ENCODE measurements at places on chromosomes 12 and 14.

- no peak for DNase-seq
These were observed 30.7 kb downstream of the OTOGL start for GRCh38 chr12:80129895-80130530.

DNA sequence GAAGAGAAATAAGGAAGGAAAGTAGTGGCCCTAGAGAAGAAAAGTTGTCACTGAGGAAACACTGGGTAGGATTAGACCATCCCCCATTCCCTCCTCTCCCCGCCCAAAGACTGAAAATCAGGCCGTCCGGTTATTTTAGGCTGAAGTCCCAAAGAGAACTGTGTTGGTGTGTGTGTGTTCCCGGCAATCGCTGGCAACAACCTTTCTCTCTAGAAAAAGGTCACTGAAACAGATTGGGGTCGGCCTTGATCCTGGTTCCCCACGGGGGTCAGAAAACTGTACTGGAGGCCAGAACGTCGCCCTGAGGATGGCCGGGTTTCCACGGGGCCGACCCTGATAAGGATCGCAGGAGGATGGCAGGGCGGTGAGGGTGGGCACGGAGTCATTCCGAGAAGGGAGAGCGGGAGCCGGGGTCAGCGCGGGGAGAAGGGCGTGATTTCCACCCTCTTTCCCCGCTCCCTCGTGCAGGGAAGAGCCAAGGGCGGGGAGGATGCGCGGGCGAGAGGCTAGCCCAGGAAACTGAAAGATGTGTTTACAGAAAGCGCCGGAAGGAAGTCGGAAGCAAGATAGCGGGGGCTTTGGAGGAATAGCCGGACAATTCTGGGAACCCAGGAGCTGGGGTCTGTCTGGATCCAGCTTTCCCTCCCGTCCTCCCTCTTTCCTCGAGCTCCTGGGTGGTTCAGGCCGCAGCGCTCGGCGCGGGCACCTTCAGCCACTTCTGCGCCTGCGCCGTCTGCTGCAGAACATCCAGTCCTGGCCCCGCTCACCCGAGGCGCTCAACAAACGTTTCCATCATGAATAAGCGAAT, 25.3 kb upstream of the SPTLC2 start:
- DNase-seq: no peak

DNA sequence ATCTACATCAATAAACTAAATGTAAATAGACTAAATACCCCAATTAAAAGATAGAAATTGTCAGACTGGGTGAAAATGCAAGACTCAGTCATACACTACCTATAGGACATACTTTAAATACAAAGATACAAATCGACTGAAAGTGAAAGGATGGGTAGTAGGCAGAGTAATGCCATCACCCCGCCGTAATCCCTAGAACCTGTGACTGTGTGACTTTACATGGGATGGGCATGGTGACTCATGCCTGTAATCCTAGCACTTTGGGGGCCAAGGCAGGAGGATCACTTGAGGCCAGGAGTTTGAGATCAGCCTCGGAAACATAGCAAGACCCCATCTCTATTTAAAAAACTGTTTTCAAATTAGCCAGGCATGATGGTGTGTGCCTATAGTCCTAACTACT, 2.6 kb upstream of the EVL start:
- no peak for DNase-seq

- no peak for DNase-seq
These were observed 111.0 kb downstream of the SLC8A3 start for GRCh38 chr14:70077720-70078119.

GRCh38 chr14:63726499-63726898, 1.4 kb downstream of the SGPP1 start:
- DNase-seq: no peak

DNA sequence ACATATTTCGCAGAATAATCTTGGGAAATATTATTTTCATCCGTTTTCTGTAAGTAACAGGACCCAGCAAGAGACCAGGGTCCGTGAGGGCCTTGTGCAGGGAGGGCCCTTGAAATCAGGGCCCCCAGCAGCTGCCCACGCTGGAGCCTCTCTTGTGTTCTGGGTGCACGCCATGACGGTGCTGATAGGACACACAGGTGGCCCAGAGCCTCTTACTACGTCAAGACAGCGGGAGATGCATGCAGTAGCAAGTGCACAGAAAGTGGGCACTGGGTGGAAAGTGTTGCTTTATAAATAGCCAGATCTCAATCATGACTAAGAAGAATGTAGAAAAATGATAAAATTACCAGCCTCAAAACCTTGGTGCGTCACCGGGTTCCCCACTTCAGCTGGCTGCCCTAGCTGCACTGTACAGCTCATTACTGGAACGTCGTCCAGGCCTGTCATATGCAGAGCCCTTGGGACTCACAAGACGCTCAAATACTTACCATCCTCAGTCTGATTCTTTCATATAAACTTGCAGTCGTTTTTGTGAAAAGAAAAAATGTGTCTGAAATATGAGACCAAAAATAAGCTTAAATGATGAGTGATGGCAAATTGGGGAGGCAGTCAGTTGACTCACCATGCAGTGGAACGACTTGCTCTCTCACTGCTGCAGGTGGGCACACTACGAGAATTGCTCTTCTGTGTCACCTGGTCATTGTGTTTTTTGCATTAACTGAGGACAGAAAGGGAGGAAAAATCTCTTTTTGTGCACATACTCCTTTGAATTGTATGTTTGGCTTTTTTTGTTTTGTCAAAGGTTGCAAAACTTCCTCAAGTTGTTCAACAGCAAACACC, 68.2 kb downstream of the DDX51 start:
- DNase-seq: no peak

DNA sequence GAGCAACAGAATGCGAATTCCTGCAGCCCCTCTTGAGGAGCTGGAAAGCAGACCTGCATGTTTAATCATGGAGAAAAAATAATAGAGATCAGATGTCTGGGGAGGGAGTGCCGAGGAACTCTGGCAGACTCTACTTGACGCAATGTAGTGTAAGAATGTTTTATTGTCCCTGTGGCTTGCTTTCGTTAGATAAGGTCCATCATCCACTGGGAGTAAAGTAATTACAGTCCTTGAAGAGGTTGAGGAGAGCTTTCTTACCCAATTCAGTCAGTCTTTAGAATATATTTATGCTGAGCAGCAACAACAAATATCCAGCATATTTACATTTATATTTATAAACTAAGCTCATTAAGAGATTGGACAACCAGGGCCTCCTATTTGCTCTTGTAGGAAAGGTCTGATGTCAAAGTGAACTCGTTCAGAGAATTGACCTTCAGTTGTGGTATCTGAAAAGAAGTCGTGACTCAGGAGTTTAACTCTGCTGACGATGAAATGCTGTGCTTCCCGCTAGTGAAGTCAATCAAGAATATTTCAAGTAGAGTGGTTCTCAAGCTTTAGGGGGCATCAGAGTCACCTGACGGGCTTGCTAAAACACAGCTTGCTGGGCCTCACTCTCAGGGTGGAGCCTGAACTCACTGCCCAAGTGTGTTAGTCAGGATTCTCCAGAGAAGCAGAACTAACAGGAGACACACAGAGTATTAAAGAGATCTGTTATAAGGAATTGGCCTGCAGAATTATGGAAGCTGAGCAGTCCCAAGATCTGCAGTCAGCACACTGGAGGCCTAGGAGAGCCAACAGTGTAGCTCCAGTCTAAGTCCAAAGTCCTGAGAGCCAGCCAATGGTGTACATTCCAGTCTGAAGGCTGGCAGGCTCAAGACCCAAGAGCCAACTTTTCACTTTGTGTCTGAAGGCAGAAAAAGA, 139.3 kb upstream of the LMNTD1 start:
- DNase-seq: peak; percentile 29

DNA sequence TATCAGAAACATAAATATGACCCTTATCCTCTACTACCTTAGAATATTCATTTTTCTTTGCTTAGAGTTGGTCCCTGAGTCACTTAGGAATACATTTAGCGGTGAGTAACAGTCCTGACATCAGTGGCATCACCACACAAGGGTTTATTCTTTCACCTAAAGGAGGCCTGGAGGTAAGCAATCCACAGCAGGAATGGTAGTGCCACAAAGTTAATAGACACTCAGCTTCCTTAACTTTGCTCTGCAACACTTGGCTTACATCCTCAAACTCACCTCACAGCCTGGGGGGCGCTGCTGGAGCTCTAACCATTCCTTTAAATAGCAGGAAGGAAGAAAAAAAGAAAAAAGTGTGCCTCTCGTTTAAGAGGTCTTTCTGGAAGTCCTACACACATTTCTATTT, 29.1 kb downstream of the BBOF1 start:
- DNase-seq: peak; percentile 35

- no peak for DNase-seq
These were observed 24.7 kb upstream of the PWP1 start for GRCh38 chr12:107660861-107661415.

- DNase-seq: no peak
These were observed 677 bp downstream of the NOS1 start for GRCh38 chr12:117360551-117361346.

DNA sequence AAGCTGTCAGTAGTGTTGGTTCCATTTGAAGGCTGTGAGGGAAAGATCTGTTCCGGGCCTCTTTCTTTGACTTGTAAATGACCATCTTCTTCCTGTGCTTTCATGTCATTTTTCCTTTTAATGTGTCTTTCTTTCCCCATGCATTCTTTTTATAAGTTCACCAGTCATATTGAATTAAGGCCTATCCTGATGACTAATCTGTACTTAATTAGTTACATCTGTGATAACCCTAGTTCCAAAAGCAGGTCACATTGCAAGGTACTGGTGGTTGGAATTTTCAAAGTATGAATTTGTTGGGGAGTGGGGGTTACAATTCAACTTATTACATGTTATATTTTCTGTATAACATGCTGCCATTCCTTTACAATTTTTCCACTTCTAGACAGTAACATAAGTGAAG, 1642.1 kb upstream of the FLRT2 start:
- DNase-seq: no peak

GRCh38 chr12:23084236-23084995, 459.4 kb downstream of the ETNK1 start:
- DNase-seq: no peak

DNA sequence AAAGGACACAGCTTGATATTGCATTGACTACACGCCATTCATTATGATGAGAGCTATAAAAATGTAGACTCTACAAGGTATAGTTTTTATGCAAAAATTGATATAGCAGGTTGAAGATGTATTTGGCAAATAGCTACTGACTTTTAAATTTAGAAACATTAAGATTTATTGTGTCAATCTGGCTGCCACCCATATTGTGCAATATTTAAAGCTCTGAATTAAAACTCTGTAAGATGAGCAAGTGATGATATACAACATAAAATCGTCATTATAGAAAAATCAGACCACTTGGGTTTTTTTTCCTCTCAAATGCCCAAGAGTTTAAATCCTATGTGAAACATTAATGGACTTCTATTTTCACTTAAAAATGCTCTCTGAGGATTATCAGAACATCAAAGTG, 36.8 kb upstream of the E2F7 start:
- DNase-seq: no peak

DNA sequence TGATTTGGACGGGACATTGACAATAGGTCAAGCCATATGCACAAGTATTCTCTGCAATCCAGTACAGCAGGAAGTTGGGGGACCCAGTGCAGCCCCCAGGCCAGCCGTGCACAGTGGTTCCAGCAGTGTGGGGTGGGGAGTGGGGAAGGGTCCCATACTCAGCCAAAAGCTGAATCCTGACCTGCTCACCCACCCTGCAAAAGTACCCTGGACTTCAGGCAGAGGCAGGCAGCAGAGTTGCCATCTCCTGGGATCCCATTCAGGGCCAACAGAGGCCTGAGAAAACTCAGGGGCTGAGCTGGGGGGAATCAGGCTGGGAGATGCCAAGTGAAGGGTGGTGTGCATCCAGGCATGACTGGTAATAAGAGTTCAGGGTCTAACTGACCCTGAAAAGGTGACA, 83.9 kb downstream of the ALG10 start:
- DNase-seq: no peak

DNA sequence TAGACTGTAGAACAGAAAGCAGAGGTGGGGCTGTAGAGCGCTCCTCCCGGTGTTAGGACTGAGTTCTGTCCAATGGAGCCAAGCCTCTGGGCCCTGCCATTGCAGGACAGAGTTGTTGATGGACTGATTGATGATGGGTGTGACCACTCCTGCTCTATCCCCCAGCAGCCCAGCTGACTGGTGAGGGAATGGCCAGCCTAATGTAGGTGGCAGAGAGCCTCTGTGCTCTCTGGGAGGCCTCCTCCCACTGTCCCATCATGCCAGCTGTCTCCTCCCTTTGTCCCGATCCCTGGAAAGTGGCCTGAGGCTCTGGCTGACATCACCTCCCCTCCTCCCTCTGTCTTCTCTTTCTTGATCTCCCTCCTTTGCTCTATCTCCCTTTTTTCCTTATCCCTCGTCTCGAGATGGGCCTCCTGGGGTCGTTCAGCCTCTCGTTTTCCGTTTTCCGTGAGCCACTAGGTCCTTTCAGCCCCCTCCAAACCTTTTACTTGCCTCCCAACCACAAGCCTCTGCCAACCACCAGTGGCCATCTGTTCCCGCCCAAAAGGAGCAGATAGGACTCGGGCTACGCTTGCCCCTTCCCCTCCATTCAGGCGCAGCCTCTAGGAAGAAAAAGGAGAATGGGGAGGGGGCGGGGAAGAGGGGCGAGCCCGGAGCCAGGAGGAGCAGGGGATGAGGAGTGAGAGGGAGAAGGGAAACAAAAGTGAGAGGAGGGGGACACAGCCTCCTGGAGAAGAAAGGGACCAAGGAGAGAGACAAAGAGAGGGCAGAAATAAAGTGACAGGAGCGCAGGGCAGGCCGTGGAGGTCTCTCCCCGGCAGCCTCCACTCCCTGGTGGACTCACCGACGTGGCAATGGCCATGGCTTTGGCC, 572 bp downstream of the EFS start:
- no peak for DNase-seq

DNA sequence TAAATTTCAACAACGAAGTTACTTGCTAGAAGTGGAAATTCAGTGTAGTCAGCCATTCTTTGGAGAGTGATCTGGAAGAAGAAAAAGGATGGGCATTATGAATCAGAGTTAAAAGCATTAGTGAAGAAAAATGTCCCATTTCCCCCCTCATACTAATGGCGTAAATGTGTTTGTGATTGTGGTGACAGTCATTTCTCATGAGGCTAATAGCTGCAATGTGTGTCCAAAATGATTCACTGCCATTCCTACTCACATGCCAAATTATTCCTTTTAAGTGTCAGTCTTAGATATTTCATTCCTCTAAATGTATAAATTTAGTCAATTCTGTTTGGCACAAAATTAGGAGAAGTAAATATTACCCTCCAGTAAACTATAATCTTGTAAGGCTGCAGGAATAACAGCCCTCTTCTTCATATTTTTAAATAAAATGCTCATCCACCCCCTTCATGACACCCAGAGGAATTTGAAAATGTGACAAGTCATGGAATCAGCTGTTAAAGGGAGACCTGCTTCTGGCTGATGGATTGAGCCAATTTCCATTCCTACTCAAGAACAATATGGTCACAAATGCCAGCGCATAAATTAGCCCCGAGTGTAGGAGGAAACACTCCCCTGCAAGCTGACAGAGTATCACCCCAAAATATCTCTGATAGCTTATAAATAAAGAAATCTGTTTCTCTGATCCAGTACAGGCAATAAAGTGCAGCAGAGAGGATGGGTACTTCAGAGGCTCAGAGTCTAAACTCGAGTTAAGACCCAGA, 912.3 kb upstream of the SEL1L start:
- no peak for DNase-seq

DNA sequence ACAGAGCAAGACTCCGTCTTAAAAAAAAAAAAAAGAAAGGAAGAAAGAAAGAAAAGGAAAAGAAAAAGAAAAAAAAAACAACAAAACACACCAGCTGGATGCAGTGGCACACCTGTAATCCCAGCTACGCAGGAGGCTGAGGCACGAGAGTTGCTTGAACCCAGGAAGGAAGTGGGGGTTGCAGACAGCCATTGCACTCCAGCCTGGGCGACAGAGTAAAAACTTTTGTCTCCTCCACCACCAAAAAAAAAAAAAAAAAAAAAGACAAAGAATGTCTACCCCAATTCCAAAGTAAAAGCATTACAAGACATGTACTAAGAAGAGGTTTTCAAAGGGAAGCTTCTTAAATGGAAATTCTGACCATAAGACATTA, 53.4 kb downstream of the HNRNPC start:
- no peak for DNase-seq

Measured in Caco-2 (cell line).